OCI-LY7 (cell line): ENCODE measurements at places on chromosomes 1 and 21.
A peak's percentile ranks its signal among the peaks of the same experiment; 100 is the strongest.

DNA sequence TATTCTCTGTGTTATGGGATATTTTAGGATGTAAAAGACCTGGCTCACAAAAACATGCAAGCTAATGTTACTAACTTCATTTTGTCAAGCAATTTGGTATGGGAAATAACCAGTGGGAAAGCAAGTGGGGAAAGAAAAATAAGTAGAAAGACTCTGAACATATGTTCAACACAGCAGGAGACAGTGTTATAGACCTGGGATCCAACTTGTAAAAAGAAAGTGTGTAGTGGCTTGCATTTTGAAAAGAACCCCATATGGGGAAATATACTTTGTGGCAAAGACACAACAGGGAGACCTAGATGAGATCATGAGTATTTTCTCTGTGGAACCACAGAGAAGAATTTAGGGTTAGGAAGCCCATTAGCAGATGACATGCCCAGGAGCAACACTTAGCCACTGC, 212.7 kb upstream of the NRIP1 start:
- DNase-seq: no peak

GRCh38 chr21:44466351-44466954, 11.1 kb downstream of the LRRC3 start:
- DNase-seq: no peak

DNA sequence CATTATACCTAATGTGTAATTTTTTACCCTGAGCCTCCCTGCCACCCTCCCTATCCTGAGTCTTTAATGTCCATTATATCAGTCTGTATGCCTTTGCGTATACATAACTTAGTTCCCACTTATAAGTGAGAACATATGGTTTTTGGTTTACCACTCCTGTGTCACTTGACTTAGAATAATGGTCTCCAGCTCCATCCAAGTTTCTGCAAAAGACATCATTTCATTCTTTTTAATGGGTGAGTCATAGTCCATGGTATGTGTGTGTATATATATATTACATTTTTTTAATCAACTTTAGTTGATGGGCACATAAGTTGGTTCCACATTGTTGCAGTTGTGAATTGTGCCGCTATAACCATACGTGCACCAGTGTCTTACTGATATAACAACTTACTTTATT, 477.1 kb upstream of the NEGR1 start:
- DNase-seq: no peak

DNA sequence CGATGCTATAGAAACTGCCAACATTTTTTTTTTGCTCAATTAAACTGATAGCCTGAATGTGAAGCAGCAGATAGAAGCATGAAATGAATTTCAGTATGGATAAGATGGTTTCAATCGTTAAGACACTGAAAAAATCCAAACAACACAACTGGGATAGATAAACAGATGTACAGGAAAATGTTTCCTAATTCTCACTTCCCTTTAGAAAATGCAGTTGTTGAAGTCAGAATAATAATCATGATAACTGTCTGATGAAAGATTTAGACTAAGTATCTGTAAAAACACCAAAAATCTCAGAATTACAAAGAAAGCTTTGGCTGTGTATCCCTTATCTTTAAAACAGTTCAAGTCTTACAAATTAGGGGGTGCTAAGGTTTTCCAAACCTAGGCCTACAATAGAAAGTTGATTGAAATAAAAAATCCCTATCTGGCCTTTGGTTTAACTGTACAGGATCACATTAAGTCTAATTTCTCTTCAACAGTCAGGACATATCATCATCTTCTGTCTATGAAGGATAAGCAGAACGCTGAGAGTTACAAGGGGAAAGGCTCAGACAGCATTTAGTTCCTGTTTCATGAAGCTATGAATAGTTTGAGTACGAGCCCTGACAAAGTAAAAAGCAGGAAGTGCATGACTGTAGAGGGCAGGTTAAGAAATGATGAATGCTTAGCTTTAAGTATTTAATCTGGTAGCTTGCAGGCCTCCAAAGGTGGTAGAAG, 203.2 kb downstream of the APP start:
- DNase-seq: peak; percentile 87

DNA sequence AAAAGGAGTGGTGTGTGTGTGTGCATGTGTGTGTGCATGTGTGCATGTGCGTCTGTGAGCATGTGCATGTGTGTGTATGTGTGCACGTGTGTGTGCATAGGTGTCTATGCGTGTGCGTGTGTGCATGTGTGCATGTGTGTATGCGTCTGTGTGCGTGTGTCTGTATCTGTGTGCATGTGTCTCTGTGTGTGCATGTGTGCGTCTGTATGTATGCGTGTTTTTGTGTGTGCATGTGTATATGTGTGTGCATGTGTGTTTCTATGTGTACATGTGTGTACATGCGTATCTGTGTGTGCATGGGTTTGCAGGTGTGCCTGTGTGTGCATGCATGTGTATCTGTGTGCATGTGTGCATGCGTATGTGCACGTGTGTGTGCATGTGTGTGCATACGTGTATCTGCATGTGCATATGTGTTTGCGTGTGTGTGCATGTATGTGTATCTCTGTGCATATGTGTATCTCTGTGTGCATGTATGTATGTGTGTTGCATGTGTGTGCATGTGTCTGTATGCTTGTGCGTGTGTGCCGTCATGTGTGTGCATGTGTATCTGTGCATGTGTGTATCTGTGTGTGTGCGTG, 77.9 kb downstream of the TCP10L start:
- DNase-seq: no peak

- no peak for DNase-seq
Measured at GRCh38 chr1:27981145-27981544, 21.4 kb downstream of the XKR8 start.

DNA sequence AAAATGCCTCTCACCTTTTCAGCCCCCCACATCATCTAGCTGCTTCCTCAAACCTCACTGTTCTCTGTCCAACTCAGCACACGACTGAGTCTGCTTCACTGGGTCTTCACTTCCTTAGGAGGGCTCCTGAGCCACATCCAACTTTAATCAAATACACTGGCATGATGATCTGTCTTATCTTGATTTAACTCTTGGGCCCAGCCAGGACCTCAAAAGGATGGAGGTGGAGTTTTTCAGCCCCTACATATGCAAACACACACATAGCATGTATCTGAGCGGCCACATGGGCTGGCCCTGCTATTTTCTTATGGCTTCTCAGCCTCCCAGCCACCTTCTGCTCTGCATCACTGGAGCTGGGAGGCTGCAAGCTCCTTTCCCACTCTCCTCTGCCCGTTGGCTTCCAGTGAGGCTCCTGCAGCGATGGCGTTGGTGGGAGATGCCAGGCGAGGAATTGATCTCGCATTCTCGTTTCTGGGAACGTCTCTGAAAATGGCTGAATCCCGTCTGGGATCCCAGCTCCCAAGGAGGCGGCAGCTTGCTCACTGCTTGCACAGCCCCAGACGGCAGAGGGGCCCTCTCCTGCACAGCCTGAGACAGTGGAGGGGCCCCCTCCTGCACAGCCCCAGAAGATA, 1.8 kb upstream of the PRXL2B start:
- DNase-seq: peak; percentile 41

- DNase-seq: no peak
Measured at GRCh38 chr1:19437891-19438294, 47.4 kb downstream of the CAPZB start.

- DNase-seq: no peak
Measured at GRCh38 chr1:185972096-185972850, 238.1 kb downstream of the HMCN1 start.

- DNase-seq: no peak
Measured at GRCh38 chr1:44244986-44245385, 31.7 kb downstream of the DMAP1 start.

DNA sequence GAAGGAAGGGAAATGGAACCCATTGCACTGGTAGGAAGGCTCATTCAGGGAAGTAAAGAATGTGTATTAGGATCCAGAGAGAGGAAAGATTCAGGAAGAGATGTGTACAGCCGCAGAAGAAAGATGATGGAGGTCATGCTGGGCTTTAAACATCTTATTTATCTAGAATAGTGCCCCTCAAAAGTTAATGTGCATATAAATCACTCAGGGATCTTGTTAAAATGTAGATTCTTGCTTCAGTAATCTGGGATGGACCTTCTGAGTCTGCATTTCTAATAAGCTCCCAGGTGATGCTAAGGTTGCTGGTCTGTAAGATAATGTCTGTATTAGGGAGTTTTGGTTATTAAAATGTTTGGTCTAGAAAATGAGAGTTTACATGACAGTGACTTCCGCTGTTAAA, 46.3 kb downstream of the ADGRL2 start:
- no peak for DNase-seq

DNA sequence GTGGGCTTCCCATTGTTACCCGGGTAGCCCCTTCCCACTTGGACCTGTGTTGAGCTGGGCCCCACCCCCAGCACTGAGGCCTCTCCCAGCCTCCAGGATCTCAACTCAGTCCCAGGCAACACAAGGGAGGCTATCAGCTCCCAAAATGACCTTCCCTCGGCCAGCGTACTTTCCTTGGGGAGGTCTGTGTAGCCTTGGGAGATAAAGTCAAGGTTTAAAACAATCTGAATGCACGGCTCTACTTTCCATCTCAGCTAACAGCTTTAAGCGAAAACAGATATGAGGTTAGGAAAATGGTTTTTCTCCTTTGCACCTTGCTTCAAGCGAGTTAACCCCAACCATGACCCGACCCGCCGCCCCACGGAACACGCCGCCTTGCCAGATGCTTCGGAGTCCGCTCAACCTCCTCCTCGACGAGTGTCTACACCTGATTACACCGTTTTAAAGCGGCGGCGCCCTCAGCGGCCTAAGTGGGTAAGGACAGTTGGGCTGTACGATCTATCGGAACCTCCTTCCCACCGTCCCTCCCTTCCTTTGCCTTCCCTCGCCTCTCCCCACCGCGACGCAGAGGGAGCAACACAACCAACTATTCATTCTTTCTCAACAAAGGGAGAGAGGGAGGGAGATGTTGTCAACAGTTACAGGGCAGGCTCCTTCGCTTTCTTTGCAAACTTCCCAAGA, 1.1 kb downstream of the BCAR3 start:
- DNase-seq: peak; percentile 88

- DNase-seq: no peak
Measured at GRCh38 chr1:160415696-160416290, 15.4 kb downstream of the VANGL2 start.

DNA sequence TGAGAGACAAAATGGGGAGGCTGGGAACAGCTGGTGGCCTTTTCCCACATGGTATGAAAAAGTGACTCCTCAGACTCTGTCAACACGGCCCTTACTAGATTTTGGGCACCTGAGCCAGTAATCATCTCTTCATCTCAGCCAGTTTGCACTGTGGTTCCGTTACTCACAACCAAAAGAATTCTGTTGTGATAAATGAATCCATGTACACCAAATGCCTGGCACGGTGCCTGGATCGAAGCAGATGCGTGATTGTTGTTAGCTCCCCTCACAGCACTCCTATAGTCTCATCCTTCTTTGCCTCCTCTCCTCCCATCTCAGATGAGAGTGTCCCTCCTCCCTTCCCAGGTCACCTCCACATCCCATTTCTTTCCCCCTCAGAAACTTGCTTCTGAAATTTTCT, 57.9 kb upstream of the GJB5 start:
- DNase-seq: no peak

DNA sequence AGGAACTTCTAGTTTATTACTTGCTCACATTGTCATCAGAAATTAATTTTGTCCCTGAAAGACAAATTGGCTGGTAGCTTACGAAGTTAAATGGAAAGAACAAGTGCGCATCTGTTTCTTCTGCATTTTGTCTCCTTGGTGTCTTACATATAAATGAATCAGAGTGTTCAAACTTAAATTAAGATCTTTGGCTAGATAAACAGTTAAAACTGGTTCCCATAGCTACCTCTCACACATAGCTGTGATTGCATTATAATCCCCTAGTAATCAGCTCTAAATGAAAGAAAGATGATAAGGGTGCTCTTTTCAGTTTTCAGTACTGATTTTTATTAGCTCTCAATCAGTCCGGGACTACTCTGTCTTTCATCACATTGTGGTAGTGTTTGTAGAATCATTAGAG, 124.2 kb upstream of the LMO4 start:
- DNase-seq: no peak

DNA sequence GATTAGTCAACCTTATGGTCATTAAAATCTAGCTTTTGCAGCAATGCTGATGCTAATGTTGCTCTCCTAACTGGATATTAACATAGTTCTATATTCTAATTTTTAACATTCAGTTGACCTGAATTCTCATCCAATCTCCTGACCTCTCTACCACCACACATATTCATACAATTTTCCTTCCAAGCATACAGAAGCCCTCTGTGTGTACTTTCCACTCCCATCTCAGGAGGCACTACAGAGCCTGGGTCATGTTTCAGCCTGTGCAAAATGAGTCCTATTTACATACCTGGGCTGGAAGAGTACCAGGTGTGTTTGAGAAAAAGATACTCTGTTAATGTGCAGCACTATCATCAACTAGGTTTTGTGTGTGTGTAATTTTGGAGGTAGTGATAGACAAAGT, 486.3 kb downstream of the NEGR1 start:
- DNase-seq: no peak

DNA sequence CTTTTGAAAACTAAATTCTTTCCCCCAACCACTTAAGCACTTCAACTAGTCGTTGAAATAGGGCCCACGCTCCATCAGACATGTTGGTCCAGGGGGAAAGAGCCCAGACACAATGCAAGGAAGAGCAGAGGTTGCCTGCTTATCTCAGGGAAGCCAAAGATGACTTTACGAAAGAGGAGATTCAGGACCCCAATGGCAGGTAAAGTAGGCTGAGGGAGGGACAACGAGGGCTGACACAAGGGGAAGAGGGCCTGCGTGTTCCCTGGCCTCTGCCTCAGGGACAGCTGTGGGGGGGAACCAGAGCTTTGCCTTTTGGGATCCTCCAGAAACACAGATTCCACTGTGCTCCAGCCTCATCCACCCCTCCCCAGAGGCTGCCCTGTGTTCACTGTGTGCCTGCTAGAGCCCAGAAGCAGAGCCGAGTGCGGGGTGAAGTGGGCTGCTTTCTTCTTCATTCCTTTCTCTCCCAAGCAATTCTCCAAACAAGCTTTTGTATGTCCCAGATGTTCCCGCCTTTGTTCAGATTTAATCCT, 135.5 kb upstream of the GRIK3 start:
- DNase-seq: no peak

- no peak for DNase-seq
Measured at GRCh38 chr1:205317311-205317917, 4.1 kb downstream of the NUAK2 start.

- DNase-seq: no peak
Measured at GRCh38 chr1:21550097-21550496, 40.9 kb downstream of the ALPL start.

GRCh38 chr1:8216005-8216404, 101.9 kb upstream of the SLC45A1 start:
- no peak for DNase-seq
